HFFc6 (cell line): ENCODE measurements at places on chromosomes 5 and 9. TPM values are rescaled to one million over a fixed set of nuclear protein-coding genes. Genes with fewer than 3 reads are reported as not detected.

DNA sequence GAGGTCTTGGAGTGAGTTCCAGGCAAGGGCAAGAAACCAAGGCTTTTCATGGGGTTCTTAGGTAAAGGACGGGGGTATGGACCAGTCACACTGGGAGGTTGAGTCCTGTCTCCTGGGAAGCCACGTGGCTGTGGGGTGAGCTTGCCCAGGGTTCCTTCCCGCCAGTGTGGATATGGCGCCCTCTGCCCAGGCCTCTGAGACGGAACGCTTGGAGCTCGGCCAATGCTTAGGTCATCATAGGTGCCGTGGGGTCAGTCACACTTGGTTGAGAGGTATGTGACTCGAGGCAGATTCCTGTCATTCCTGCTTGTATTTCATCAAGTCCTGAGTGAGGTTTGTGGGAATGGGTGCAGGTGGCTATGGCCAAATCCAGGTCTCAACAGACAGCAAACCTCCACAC, 46.2 kb downstream of the TENT4A start:
- H3K4me3 ChIP-seq = no peak overlapping the region
- no peaks in the 10 kb centered on the region; the same call in 1 of the 2 replicates for H3K4me1 ChIP-seq
- H3K27ac ChIP-seq = 0 out of 2 replicates have a peak overlapping the region, but pooled peaks have one; percentile 11
- H3K36me3 ChIP-seq = peaks cover 42% of the 10 kb centered on the region

The SPINK13 gene
- not detected in 3 replicates for total RNA-seq

DNA sequence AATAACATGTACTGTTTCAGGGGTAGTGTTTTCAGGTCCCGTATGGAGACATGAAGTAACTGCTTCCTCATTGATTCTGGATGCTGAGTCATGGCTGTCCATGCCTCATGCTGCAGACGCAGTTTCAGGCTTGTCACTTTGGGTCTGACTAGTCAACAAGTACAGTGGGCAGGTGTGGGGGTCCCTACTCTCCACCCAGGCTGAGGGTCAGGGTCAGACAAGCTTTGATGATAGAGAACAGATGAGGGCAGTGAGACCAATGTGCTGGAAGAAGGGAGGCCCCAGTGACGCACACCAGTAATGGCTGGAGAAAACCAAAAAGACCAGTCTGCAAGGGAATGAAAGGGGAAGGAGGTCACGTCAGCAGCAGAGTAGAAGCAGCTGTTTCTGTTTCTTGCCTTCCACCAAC, 80.0 kb upstream of the NFIL3 start:
- DNase-seq = no peak
- no peaks in the 10 kb centered on the region for H3K36me3 ChIP-seq
- H3K4me1 ChIP-seq = peaks cover 31% of the 10 kb centered on the region
- no peak overlapping the region for H3K27ac ChIP-seq
- no peak overlapping the region for H3K4me3 ChIP-seq

GRCh38 chr5:98031496-98031895, 742.0 kb upstream of the RGMB start:
- no peak overlapping the region for H3K4me3 ChIP-seq
- DNase-seq = no peak
- H3K27ac ChIP-seq = no peak overlapping the region
- peaks cover 17% of the 10 kb centered on the region for H3K4me1 ChIP-seq
- H3K27me3 ChIP-seq = no peaks in the 10 kb centered on the region

DNA sequence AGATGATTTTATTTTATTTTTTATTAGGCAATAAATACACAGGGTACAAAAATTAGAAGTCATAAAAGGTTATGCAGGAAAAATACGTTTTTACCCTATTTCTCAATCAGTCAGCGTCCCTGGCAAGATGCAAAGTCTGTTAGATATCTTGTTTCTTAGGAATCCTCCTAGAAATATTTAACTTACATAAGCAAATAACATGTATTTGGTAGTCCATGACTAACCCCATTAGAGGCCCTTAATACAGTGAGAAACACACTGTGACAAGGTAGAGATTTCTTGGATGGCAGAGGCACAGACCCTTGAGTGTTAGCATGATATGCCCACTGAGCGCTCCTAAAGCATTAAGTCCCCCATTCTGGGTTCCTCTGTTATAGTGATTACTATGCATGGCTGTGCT, 121.2 kb upstream of the ADAMTSL1 start:
- H3K36me3 ChIP-seq = no peaks in the 10 kb centered on the region
- DNase-seq = no peak
- H3K4me1 ChIP-seq = peaks cover 10% of the 10 kb centered on the region
- no peak overlapping the region for H3K27ac ChIP-seq
- no peaks in the 10 kb centered on the region for H3K27me3 ChIP-seq

The PCDHGA4 gene
- total RNA-seq = 3.6 to 5.2 TPM (median 4.0 TPM) in 3 replicates

- H3K27me3 ChIP-seq = peaks cover 6% of the 10 kb centered on the region; the same call in 1 of the 2 replicates
- H3K36me3 ChIP-seq = no peaks in the 10 kb centered on the region
- no peak overlapping the region for H3K4me3 ChIP-seq
- H3K4me1 ChIP-seq = no peaks in the 10 kb centered on the region
- no peak overlapping the region for H3K27ac ChIP-seq
Measured at GRCh38 chr5:127660047-127660733, 11.3 kb downstream of the CTXN3 start.

GRCh38 chr5:126987271-126987899, 43.0 kb downstream of the MARCHF3 start:
- no peak overlapping the region for H3K27ac ChIP-seq
- DNase-seq = no peak
- H3K36me3 ChIP-seq = peaks cover 11% of the 10 kb centered on the region

The MSX2 gene
- not detected in 2 replicates for total RNA-seq

The KIF24 gene
- 1.4 to 2.8 TPM (median 2.6 TPM) in 3 replicates for total RNA-seq

- H3K4me1 ChIP-seq = peaks cover 10% of the 10 kb centered on the region; the same call in 1 of the 2 replicates
- H3K4me3 ChIP-seq = no peak overlapping the region
- peaks cover 3% of the 10 kb centered on the region for H3K27me3 ChIP-seq
- no peak for DNase-seq
- peaks cover 14% of the 10 kb centered on the region for H3K36me3 ChIP-seq
- H3K27ac ChIP-seq = no peak overlapping the region
Measured at GRCh38 chr5:61200582-61201155, 38.4 kb upstream of the SMIM15 start.

The SRD5A1 gene
- 27.5 to 28.9 TPM (median 27.8 TPM) in 3 replicates for total RNA-seq

GRCh38 chr5:132238169-132238744, 10.6 kb upstream of the P4HA2 start:
- H3K27me3 ChIP-seq = peaks cover 1% of the 10 kb centered on the region; the same call in 1 of the 2 replicates
- H3K4me3 ChIP-seq = no peak overlapping the region
- peak; percentile 64 for DNase-seq

DNA sequence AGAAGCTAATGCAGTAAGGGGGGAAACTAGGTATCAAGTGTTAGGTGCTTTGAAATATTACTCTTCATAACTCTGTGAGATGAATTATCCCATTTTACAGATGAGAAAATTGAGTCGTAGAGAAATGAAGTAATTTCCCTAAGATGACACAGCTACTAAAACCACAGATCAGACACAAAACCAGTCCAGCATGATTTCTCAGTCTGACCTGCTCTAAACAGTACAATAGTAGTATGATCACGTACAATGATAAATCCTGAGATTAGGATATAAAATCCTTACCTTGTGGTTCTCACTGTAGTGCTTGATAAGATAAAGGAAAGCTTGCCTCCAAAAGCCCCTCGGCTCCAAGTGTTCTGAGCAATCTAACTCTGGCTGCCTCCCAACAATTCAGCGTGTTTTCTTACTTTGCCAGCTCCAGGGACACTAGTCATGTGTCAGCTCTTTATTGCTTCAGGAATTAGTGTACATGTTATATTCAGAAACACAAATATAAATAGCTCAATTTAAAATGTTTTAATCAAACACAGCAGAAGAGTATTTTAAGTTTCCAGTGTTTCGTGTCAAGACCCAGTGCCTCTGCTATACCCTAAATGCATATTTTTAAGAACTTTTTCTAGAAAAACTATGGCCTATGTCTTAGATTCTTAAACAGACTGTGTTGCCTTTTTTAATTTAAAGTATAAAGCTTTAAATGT, 243.6 kb downstream of the DENND1A start:
- no peak overlapping the region for H3K4me3 ChIP-seq
- peak; percentile 41 for DNase-seq
- H3K36me3 ChIP-seq = peaks cover 15% of the 10 kb centered on the region
- no peak overlapping the region for H3K27ac ChIP-seq
- peaks cover 15% of the 10 kb centered on the region; the same call in 1 of the 2 replicates for H3K4me1 ChIP-seq
- no peaks in the 10 kb centered on the region; the same call in 1 of the 2 replicates for H3K27me3 ChIP-seq

DNA sequence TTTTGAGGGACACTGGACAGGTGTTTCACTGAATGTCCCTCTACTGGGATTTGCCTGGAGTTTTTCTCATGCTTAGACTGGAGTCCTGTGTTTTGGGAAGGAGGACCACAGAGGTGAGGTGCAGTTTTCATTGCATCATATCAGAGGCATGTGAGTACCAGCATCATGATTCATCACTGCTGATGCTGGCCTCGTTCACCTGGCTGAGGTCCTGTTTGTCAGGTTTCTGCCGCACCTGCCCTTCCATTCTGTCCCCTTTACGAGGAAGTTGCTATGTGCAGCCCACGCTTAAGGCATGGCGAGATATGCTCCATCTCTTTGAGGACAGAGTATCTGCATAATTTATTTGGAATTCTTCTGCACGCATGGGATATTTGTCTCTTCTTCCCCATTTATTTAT, 162.1 kb downstream of the TENT4A start:
- H3K36me3 ChIP-seq = no peaks in the 10 kb centered on the region; the same call in 1 of the 2 replicates
- H3K27me3 ChIP-seq = no peaks in the 10 kb centered on the region; the same call in 1 of the 2 replicates
- no peak overlapping the region for H3K27ac ChIP-seq
- H3K4me1 ChIP-seq = no peaks in the 10 kb centered on the region

DNA sequence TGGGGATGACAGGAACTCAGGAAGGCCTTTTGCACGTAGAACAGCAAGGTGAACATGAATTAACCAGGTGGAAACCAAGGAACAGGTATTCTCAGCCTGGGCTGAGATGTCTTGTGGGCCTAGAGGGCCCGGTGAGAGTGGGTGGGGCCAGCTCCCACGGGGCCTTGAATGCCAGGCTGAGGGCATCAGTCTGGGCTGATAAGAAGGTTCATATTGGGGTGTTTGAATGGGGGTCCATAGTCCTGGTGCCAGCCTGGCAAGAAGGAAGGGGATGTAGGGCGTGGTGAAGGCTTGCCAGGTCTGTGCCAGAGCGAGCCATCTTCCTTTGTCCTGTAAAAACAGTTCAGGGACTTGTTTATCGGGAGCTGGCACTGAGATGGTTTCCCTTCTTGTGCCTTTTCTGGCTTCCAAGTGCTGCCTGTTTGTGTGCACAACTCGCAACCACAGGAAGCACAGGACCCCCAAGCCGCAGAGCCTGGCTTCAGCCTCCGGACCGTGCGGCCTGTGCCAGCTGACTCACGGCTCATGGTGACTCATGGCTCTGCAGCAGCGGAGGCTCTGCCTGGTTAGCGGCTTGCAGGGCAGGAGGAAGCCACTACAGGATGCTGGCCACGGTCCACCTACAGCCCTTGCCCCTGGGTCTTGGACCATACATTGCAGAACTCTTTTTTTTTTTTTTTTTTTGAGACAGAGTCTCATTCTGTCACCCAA, 2.4 kb downstream of the CARD19 start:
- peak overlapping the region; percentile 97 for H3K27ac ChIP-seq
- H3K4me3 ChIP-seq = peak overlapping the region; percentile 92
- peak; percentile 98 for DNase-seq
- peaks cover 4% of the 10 kb centered on the region; the same call in 1 of the 2 replicates for H3K27me3 ChIP-seq
